Natural killer cell treated with Interleukin-12 subunit alpha and Interleukin-12 subunit beta and Interleukin-15 and Interleukin-18, amount 100 ng/mL, for 72 hours (primary cell): ENCODE measurements at places on chromosomes 3 and 15. TPM values are rescaled to one million over a fixed set of nuclear protein-coding genes. Genes with fewer than 3 reads are reported as not detected.
A peak's percentile ranks its signal among the peaks of the same experiment; 100 is the strongest.

DNA sequence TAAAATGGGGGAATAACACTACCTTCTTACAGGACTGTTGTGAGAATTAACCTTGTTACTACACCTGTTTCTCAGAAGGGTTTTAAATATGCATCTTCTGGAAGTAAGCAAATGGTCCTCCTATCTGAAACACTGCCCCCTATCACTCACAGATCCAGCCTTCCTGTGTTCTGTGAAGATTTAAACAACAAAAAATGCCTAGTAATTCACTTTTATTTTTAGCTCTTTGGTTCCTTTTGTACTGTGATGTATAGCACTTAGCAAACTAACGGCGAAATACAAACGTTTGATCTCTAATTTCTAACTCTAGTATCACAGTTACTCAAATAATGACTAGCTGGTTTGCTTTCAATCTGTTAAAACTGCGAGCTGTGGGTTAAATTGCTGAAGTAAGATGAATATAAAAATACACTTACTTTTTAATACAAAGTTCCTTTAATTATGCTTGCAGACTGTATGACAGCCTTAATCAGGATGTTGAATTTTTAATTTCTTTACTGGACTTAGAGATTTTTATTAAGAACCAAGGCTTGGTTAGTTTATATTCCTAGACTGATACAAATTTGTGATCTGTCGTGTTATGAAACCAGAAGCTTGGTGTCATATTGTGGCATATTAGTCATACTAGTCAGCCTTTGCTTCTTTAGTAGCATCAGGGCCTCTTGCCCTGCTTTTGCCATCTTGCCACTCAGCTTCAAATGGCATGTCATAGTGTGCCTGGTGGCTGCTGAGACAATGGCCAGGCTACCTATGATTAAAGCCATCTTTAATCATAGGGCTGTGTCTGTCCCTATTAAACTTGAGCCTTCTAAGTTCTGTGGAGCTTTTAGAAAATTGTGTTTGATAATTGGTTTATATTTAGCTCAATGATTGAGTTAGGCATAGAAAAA lies 9.2 kb downstream of the EIF3J start:
- peaks cover 32% of the 10 kb centered on the region for H3K4me1 ChIP-seq
- H3K27ac ChIP-seq, result peak overlapping the region; percentile 94
- H3K4me3 ChIP-seq, result peak overlapping the region; percentile 84

- H3K4me1 ChIP-seq, result no peaks in the 10 kb centered on the region
- no peak overlapping the region for H3K27ac ChIP-seq
- no peaks in the 10 kb centered on the region for H3K36me3 ChIP-seq
- DNase-seq, result no peak
- H3K27me3 ChIP-seq, result no peaks in the 10 kb centered on the region
- H3K4me3 ChIP-seq, result no peak overlapping the region
Measured at GRCh38 chr3:180316321-180316720, 279.6 kb upstream of the PEX5L start.

- no peaks in the 10 kb centered on the region for H3K4me1 ChIP-seq
- H3K27me3 ChIP-seq, result no peaks in the 10 kb centered on the region
- H3K27ac ChIP-seq, result no peak overlapping the region
- no peaks in the 10 kb centered on the region for H3K36me3 ChIP-seq
- no peak for DNase-seq
- H3K4me3 ChIP-seq, result no peak overlapping the region
Measured at GRCh38 chr3:76122007-76122406, 336.7 kb upstream of the ZNF717 start.

GRCh38 chr15:49696433-49696832 lies 75.6 kb downstream of the DTWD1 start:
- H3K27me3 ChIP-seq, result no peaks in the 10 kb centered on the region
- H3K4me3 ChIP-seq, result no peak overlapping the region
- no peak overlapping the region for H3K27ac ChIP-seq
- DNase-seq, result no peak
- H3K4me1 ChIP-seq, result no peaks in the 10 kb centered on the region

DNA sequence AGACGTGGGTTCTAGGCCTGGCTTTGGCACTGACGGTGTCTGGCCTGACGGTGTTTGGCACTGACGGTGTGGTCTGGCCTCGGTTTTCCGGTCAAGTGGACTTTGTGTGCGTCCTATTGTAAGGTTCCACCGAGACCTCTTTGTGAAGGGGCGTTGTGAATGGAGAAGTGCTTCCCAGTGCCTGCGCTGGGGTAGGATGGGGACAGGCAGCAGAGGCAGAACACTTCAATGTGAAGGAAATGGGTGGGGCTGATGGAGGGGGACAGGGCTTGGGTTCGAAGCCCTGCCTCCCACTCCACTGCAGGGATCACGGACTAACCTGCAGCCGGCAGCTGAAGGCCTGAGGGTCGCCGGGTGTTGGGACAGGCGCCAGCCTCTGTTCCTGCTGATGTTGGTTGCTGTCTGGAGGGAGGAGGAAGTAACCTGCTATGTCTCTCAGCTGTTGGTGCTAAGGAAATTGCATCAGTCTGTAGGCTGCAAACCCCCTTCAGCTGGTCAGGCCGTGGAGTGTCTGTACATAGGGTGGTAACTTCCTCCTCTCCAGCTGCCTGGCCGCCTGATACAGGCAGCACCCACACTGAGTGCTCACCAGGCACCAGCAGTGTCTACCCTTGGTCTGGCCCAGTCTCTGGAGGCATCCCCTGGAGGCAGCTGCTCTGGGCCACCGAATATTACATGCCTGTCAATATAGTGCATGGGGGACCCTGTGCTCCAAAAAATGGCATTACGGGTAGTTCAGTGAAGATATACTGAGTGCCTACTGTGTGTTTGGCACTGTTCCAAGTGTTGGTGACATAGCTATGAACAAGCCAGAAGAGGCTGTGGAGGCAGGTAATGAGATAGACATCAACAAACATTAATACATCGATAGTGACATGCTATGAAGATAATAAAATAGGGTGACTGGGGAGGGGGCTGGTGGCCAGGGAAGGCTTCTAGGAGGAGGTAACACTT lies 1.1 kb downstream of the TM6SF1 start:
- H3K4me3 ChIP-seq, result peak overlapping the region; percentile 89
- peaks cover 33% of the 10 kb centered on the region for H3K4me1 ChIP-seq
- peaks cover 8% of the 10 kb centered on the region for H3K27me3 ChIP-seq
- peak; percentile 83 for DNase-seq

- H3K4me3 ChIP-seq, result no peak overlapping the region
- no peak for DNase-seq
Measured at GRCh38 chr3:189232790-189233189, 61.0 kb downstream of the TPRG1 start.

- H3K36me3 ChIP-seq, result peaks cover 10% of the 10 kb centered on the region
- DNase-seq, result no peak
- no peak overlapping the region for H3K4me3 ChIP-seq
- no peak overlapping the region for H3K27ac ChIP-seq
Measured at GRCh38 chr3:162517110-162517509, 1020.5 kb downstream of the OTOL1 start.

- no peak overlapping the region for H3K27ac ChIP-seq
- no peak for DNase-seq
- H3K36me3 ChIP-seq, result peaks cover 4% of the 10 kb centered on the region
- no peak overlapping the region for H3K4me3 ChIP-seq
- peaks cover 26% of the 10 kb centered on the region for H3K4me1 ChIP-seq
- no peaks in the 10 kb centered on the region for H3K27me3 ChIP-seq
Measured at GRCh38 chr3:186920301-186920700, 10.0 kb upstream of the ST6GAL1 start.

DNA sequence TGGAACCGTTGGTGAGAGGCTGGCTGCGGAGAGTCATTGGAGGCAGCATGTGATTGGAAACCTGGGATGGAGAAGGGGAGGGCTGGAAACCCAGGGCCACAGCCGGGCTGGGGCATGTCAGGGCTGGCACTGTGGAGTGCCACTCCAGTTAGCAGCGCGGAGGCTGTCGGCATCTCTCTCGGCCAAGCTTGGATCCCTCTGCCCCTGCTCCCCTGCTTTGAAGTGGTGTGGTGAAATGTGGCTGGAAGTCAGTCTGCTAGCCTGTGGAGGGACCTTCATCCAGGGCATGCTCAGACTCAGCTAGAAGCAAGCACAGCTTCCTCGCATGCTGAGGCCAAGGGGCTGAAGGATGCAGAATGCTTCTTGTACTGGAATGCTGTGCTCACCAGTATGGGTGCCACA lies 13.5 kb downstream of the SLCO3A1 start:
- H3K36me3 ChIP-seq, result no peaks in the 10 kb centered on the region
- H3K4me3 ChIP-seq, result no peak overlapping the region
- H3K27ac ChIP-seq, result peak overlapping the region; percentile 24
- DNase-seq, result no peak
- H3K4me1 ChIP-seq, result peaks cover 62% of the 10 kb centered on the region

- H3K4me1 ChIP-seq, result no peaks in the 10 kb centered on the region
- no peak for DNase-seq
- no peak overlapping the region for H3K27ac ChIP-seq
- H3K27me3 ChIP-seq, result no peaks in the 10 kb centered on the region
Measured at GRCh38 chr3:76198086-76198485, 412.7 kb upstream of the ZNF717 start.

GRCh38 chr3:143068059-143068458 lies 51.5 kb upstream of the CHST2 start:
- no peaks in the 10 kb centered on the region for H3K27me3 ChIP-seq
- no peak for DNase-seq
- no peak overlapping the region for H3K4me3 ChIP-seq
- no peak overlapping the region for H3K27ac ChIP-seq
- H3K36me3 ChIP-seq, result no peaks in the 10 kb centered on the region

DNA sequence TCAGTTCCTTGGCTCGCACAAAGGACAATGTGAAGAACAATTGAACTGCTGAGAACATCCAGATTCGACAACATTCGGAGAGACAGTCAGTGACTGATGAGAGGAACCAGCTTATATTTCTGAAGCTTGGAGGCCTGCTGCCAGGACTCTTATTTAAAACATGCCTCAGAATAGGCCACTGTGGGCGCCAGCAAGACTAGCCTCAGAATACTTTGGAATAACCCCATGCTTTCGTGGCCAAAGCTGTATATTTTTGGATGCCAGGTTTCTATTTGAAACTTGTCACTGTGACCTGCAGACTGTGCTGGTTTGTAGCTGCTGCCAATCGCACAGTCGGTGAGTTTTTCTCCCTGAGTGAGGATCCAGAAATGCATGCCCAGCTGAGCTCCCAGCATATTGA lies 129.9 kb upstream of the UBE3A start:
- no peak overlapping the region for H3K4me3 ChIP-seq
- H3K4me1 ChIP-seq, result no peaks in the 10 kb centered on the region
- DNase-seq, result no peak

DNA sequence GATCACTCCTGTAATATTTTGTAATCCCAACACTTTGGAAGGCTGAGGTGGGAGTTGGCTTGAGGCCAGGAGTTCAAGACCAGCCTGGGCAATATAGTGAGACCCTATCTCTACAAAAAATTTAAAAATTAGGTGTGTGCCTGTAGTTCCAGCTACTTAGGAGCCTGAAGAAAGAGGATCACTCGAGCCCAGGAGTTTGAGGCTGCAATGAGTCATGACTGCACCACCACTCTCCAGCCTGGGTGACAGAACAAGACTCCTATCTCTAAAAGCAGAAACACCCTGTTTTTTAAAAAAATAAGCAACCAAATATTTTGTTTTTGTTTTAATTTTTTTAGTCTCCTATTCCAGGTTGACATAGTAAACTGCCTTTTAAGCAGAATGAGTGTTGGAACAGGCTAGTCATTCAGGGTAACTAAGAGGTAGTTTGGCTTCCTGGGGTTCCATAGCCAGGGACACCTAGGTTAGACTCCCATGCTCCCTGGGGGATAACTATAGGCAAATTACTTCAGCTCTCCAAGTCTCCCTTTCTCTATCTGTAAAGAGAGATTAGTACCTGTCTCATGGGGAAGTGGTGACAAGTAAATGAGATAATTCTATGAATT lies 114.6 kb upstream of the C15orf61 start:
- no peaks in the 10 kb centered on the region for H3K4me1 ChIP-seq
- no peaks in the 10 kb centered on the region for H3K36me3 ChIP-seq
- no peaks in the 10 kb centered on the region for H3K27me3 ChIP-seq
- DNase-seq, result no peak
- H3K27ac ChIP-seq, result no peak overlapping the region
- no peak overlapping the region for H3K4me3 ChIP-seq

DNA sequence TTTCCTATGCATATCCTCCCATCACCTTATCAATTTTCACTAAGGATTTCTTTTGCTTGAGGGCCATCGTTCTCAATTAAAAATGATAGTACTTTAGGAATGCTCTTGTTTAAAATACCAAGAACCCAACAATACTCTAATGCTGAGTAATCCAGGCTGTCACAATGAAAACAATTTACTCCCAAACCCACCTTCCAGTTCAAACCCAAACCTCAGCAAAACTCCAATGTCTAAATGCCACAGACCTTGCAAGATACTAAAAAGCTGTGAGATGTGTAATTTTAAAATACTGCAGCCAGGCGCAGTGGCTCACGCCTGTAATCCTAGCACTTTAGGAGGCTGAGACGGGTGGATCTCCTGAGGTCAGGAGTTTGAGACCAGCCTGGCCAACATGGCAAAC lies 889.8 kb downstream of the ROBO1 start:
- H3K4me3 ChIP-seq, result no peak overlapping the region
- peaks cover 5% of the 10 kb centered on the region for H3K36me3 ChIP-seq
- no peak for DNase-seq
- no peaks in the 10 kb centered on the region for H3K27me3 ChIP-seq
- H3K4me1 ChIP-seq, result no peaks in the 10 kb centered on the region

GRCh38 chr3:42061025-42061712 lies 30.0 kb upstream of the TRAK1 start:
- DNase-seq, result no peak
- H3K4me3 ChIP-seq, result no peak overlapping the region
- no peak overlapping the region for H3K27ac ChIP-seq
- H3K4me1 ChIP-seq, result peaks cover 18% of the 10 kb centered on the region
- H3K36me3 ChIP-seq, result no peaks in the 10 kb centered on the region

DNA sequence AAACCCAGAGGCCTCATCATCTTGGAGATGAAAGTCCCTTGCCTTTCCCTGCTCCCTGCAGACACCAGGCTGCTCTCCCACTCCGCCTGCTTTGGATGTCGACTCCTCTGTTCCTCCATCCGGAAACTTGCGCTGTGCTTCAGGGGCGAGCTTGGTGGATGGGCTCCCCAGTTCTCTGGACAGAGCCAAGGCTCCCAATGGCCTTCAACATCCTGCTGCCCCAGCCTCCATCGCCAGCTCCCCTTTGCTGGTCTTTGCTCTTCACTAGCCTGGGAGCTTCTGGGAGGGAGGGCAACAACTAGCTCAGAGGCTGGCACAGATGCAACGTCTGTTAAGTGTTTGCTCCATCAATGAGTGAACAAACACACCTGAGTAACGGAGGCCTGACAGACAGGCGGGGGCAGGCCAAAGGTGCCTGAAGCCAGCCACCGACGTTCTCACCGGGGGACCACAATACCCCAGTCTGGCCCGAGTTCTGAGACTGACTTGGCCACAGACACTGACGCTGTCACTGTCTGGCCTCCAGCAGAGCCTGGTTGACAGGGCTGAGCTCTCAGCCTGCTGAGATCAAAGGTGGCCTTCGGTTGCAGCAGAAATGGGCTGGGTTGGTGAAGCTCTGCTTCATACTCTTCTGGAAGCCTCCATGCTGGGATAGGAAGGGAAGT lies 39.0 kb downstream of the RGMA start:
- no peak overlapping the region for H3K4me3 ChIP-seq
- H3K27ac ChIP-seq, result no peak overlapping the region
- peaks cover 9% of the 10 kb centered on the region for H3K36me3 ChIP-seq
- peaks cover 8% of the 10 kb centered on the region for H3K27me3 ChIP-seq
- DNase-seq, result no peak
- peaks cover 41% of the 10 kb centered on the region for H3K4me1 ChIP-seq

The NT5DC2 gene
- 59.7 TPM for total RNA-seq

The MIX23 gene
- total RNA-seq, result 59.0 TPM

The PLXNB1 gene
- total RNA-seq, result 9.6 TPM

The TRAT1 gene
- total RNA-seq, result 2.7 TPM

The CCR9 gene
- total RNA-seq, result not detected
